ENCODE measurements at places on chromosomes 3 and 15.

DNA sequence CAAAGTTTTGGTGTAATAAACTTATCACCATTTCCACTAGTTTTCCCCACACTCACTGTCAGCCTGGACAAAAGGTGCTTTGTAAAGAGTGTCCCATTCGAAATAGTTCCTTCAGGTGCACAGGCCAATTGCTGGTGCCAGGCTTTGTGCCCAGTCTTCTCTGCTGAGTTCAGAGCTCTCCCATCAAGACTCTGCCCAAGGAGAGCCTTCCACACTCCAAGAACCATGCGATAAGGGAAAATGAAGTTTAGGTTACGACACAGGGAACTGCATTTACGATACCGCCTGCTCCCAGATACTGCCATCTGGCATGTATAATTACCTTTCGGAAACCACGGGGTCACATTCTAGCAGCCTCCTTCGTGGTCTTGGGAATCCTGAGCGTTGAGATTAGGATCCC lies 379.6 kb downstream of the MECOM start:
- no peak for DNase-seq

DNA sequence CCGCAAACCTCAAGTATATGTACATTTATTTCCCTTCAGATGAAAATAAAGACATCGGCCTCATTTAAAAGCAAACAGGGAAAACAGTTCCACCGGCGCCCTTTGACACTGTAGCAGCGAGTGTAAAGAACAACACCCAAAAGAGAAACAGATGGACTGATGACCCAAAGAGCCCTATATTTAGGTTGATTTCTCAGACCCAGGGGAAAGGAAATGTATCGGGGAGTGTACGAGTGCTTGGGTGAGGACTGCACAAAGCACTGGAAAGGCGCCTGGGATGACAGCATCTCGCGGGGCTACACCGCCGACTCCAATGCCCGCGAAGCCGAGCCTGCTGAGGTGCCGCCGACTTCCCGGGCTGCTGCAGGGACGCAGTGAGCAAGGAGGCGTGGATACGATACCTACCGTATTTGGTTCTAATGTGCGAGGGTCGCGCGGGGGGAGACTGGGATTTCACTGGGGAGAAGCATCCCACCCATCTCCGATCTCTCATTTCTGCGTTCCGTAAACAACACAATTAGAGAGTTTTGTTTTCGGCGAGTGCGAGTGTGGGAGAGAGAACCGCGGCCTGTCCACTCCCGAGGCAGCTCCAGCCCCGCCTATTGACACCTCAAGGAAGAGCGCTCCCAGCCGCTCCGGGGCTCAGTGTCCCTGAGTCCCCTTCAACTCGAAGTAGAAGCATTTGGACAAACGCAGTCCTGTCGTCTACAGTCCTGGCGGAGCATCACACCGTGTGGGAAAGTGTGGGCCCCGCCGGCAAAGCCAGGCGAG lies 2.0 kb downstream of the MECOM start:
- DNase-seq = peak; percentile 68

DNA sequence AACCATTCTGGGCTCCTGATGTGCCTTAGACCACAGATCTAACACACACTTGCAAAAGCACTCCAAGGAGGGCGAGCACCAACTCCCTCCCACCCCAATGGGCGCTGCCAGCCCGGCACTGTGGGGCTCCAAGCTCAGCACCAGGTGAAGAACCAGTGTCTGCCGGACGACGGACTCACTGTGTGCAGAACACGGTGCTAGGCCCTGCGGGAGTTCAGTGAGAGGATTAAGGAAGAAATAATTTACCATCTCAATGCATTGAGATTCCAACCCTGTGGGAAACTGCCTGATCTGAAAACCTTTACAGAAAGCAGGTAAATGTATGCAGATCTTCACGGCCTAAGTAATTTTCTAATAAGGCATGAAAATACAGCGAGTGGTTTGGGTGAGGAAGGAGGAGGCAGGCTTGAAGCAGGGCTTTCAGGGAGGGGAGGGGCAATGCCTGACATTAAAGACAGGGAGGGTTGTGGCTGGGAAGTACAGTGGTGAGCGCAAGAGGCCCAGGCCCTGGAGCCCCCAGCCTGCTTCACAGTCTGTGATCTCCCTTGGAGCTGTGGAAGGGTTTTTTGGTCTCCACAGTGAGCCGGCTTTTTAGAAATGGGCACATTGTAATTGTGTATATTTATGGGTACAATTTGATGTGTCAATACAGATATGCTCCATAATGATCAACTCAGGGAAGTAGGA lies 35.6 kb upstream of the CHRNB4 start:
- DNase-seq = no peak

GRCh38 chr15:43210172-43210745 lies 10.6 kb downstream of the EPB42 start:
- no peak for DNase-seq

- DNase-seq = no peak
Observed at GRCh38 chr3:195609229-195609628, 25.5 kb upstream of the APOD start.

DNA sequence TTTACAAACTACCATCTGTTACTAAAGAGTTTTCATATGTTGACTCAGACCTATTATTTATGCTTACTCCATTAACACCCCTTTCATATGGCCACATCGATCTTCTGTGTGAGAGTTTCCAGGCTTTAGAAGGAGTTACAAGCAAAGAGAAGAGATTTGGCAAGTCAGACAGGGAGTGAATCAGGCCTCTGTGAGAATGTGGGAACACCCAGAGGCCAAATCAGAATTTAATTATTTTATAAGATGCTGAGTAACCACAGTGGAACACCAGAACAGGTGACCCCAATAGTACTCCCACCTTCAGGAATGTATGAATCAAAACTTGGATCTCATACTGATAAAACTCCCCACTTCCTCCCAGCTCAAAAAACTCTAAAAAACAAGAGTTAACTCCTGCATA lies 42.0 kb downstream of the IFT57 start:
- DNase-seq = no peak

DNA sequence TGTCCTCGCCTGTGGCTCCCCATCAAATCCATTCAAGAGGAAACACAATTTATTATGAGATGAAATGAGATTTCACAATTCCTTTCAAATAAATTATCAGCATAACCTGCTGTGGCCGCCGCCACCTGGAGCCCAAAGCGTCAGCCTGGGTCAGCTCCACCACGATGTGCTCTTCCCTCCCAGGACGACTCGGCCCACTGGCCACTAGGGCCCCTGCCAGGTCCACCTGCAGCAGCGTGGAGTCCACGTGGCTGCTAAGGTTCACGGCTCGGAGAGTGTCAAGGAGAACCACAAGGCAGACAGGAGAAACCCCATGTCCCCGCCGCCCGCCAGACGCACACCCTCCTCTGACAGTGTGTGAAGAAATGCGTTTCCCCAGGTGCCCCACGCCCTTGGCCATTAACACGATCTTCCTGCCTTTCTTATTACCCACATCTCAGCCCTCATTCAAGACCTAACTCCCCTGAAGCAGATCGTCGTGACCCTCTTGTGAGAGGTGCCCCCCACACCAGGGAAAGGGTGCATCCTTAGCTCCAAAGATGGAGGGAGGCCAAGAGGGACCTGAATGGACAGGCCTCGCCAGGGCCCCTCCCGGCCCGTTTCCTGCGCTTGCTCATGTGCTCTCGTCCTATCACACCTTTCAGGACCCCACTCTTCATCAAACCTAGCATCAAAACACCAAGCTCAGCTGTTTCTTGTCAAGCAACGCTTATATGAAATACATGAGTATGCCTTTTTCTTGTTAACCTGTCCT lies 80.6 kb downstream of the OCA2 start:
- DNase-seq = no peak

All from tibial artery (tissue), 4 donors.